ENCODE measurements at places on chromosomes 6 and 20.

DNA sequence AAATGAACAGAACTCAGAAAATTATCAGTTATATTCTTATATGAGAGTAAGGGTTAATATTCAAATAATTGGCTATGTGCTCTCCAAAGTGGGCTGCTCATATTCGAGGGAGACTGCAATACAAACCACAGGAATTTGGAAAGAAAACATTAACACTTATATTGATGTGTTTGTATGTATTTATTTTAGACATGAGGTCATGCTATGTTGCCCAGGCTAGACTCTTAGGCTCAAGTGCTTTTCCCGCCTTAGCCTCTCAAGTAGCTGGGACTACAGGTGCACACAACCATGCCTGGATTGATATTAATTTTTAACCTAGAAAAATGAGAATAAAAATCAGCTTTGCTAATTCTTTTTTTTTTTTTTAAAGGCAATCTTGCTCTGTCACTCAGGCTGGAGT lies 35.0 kb downstream of the BTBD9 start:
- DNase-seq: no peak

GRCh38 chr6:37982317-37982716 lies 162.8 kb downstream of the ZFAND3 start:
- DNase-seq: no peak

GRCh38 chr6:156832669-156833068 lies 55.5 kb downstream of the ARID1B start:
- DNase-seq: no peak

GRCh38 chr6:123965894-123966293 lies 162.2 kb downstream of the NKAIN2 start:
- DNase-seq: peak; percentile 53

GRCh38 chr6:20169119-20169557 lies 43.1 kb downstream of the MBOAT1 start:
- DNase-seq: no peak

GRCh38 chr20:63534831-63535651 lies 2.1 kb downstream of the PTK6 start:
- peak; percentile 5 for DNase-seq
